ENCODE measurements at places on chromosomes 1 and 21.

GRCh38 chr21:27817074-27817473 is 850.2 kb upstream of the ADAMTS5 start:
- peak; percentile 16 for DNase-seq

GRCh38 chr1:42877380-42877779 is 31.0 kb downstream of the ZNF691 start:
- no peak for DNase-seq

GRCh38 chr1:233959102-233959501 is 54.6 kb downstream of the SLC35F3 start:
- no peak for DNase-seq

- peak; percentile 36 for DNase-seq
Measured at GRCh38 chr1:147808025-147808424, 47.6 kb upstream of the GJA5 start.

DNA sequence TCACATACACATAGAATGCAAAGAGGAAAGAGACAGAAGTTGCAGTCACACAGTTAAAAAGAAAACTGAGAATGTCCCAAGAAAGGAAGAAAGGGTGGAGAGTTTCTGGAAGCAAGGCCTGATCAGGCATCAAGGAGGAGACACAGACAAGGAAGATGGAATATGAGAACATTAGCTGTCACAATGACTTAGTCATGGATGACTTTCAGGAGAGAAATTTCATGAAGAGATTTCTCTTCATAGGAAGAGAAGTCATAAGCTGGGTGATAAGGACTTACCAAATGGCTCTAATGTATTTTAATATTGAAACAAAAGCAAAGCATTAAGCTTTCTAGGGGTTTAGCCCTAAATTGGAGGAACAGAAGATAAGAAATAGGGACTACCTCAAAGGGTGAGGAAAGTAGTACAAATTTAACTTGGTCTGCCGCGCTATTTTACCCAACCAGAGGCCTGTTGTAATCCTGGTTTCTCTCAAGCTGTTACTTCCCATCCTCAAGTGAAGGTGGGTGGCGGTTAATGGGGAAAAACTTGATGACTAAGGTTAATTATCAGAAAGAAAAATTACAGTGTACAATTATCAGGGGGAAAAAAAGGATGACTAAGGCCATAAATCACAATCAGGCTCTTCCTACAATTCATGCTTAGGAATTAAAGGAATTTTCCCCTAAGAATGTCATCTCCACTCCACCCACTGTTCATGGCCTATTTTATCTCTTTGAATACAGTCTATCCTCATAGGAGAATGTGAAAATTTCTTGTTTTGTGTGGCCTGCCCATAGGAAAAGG is 93.9 kb upstream of the ADGRL2 start:
- DNase-seq: peak; percentile 63

DNA sequence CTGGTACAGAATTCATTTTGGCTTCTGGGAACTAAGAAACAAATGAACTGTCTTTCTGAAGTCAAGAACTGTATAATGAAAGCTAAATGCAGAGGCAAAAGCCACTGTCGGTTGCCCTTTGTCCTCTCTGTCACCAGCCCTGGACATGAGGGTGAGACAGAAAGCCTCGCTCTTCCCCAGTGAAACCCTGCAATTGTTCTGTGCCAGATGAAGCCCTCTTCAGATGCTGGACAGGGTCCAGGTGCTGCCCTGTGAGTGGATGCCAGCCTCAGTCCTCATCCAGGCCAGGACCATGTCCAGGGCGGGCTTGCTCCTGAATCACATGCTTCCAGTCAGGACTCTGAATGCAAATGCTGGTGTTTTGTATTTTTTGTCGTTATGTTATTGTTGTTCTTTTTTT is 138.7 kb downstream of the RUNX1 start:
- no peak for DNase-seq

- no peak for DNase-seq
Measured at GRCh38 chr1:58979086-58979485, 195.2 kb upstream of the JUN start.

- DNase-seq: peak; percentile 76
Measured at GRCh38 chr21:27555996-27556395, 589.1 kb upstream of the ADAMTS5 start.

- DNase-seq: peak; percentile 80
Measured at GRCh38 chr1:173507205-173507846, 30.2 kb downstream of the PRDX6 start.

DNA sequence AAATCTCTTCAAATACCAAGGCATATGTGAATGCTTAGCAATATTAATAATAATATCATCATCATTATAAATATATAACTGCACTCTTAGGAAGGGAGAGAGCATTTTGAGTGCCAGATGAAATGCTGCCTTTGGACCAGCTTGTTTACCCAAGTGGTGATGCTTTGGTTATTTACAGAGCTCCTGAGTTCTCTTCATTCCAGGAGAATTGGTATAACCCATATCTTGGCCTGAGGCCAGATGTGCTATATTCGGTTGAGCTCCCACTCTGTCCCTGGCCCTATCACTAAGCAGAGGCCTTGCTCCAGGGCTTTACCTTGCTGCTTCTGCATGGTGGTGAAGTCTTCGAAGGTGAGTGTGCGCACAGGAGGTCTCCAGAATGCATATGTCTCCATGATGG is 89.4 kb downstream of the TBX15 start:
- no peak for DNase-seq

DNA sequence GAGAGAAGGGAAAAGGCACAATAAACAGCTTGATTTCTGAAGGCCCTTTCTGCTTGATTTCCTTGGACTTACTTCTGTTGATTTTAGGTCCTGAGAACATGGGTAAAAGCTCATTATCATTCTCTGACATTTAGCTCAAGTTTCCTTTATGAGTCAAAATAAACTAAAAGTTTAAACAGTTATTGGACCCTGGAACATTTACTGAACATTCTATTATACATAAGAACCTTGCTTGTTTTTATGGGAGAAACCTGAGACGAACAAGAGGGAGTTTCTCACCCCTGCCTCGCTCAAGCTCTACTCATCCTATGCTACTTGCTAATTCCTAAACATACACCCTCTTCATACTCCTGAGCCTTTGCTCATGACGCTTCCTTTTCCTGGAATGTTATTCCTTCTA is 538.3 kb upstream of the PKN2 start:
- no peak for DNase-seq

GRCh38 chr1:230690101-230690500 is 23.8 kb downstream of the AGT start:
- DNase-seq: no peak

GRCh38 chr1:214838351-214838750 is 235.4 kb downstream of the CENPF start:
- DNase-seq: peak; percentile 71

DNA sequence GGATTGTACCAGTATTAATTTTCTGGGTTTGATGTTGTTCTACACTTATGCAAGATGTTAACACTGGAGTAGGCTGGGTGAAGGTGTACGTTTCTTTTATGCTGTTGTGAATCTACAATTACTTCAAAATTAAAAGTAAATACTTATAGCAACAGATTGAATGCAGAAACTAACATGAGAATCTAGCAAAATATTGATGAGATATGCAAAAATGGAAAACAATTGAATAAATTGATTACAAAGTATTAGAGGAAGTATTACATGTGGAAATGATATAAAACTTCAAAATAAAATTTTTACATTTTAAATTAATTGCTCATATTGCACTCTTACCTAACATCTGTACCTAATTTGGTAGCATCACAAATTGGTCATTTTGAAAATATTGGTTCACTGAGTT is 5.7 kb upstream of the SPRR3 start:
- DNase-seq: no peak

- DNase-seq: peak; percentile 79
Measured at GRCh38 chr1:230917284-230918135, 49.2 kb upstream of the C1orf198 start.

DNA sequence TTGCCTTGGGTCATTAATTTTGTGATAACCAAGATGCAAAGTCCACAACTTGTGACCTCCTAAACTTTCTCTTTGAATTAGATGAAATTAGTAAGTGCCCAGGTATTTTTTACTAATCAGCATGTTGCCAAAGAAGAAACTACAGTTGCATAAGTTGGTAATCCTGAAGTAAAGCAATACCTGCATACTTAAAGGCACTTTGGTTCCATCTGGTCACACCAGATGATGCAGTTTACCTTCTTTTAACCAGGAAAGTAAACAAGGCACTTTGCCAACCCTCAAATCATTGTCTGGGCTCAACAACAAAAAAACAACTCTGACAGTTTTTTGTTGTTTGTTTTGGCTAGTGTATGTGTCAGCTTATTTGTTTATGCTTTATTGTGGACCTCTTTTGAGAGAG is 55.5 kb upstream of the DYNLT5 start:
- DNase-seq: no peak

Data from iris pigment epithelial cell (primary cell).